ENCODE measurements at places on chromosomes 7 and 10.

DNA sequence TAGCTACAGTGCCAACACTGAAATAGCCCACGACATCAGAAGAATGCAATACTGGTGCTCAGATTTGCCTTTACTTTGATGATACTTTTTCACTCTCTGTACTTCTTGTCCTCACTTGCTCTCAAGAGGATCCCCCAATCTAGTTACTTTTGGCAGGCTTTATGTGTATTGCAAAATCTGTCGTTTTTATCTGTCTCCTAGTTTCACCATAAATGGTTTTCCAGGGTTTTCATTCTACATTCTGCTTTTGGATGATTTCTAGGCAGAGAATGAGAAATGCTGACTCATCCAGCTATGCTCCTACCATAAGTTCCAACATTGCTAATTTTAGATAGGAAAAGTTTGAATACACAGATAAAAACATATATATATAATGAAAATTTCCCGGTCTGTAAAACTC lies 659.5 kb upstream of the NRG3 start:
- DNase-seq = no peak

DNA sequence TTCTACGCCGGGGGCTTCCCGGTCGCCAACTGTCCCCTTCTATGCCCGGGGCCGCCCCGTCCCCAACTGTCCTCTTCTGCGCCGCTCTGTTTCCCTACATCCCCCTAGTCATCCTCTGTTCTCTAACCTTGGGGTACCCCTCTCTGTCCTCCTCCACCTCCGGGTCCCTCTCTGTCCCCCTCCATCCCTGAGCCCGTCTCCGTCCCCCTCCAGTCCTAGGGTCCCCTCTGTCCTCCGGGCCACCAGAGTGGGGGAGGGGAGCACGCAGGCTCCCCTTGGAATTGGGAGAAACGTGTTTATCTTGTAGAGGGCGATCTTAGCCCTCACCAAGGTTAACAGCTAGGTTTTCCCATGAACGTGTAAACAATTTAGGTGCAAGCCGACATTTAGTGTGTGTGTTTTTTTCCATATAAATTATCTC lies 852 bp upstream of the KLF6 start:
- DNase-seq = peak; percentile 55

GRCh38 chr7:111108496-111108895 lies 17.6 kb downstream of the LRRN3 start:
- DNase-seq = peak; percentile 63

DNA sequence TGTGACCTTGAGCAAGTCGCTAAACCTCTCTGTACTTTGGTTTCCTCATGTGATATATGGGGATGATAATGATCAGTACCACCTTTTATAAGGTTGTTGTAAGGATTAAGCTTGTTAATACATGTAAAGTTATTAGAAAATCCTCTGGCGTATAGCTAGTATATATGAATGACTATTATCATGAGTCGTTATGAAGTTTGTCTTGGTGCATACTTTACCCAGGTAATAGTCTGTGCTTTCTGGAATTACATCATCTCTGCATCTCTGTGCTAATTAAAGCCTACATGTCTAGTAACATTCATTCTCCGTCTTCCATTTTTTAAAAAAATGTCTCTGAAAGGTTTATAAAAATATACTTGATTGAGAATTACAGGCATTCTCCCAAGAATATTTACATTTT lies 349.4 kb upstream of the LRGUK start:
- no peak for DNase-seq

DNA sequence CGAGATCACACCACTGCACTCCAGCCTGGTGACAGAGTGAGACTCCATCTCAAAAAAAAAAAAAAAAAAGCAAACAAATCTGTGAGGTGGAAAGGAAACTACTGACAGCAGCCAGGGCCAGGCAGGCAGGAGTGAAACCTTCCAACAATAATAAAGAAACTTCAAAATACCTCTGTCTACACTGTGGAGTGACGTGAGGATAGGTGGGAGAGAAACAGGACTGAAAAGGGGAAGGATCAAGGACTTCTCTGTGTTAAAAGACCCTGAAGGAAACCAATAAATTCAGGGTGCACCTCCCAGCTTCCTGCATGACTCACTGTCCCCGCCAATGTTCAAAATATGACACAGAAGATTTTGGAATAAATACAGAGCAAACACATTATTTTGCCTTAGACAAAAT lies 82.9 kb downstream of the KIAA1549 start:
- DNase-seq = peak; percentile 25

GRCh38 chr10:110914431-110914830 lies 4.5 kb downstream of the BBIP1 start:
- no peak for DNase-seq

DNA sequence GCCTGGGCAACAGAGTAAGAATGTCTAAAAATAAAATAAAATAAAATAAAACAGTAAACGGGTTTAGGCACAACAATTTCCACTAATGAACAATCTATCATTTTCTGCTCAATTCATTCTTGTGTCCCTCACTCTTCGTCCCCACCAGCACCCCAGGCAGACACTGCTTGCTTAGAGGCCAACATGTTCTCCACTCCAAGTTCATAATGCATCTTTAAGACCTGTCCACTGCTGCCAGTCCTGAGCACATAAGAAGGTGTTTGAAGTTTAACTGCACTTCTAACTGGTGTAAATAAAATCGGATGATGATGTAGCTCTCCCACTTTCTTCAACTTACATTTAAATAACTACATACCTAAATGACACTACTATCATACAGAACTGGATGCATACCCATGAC lies 13.2 kb downstream of the PDLIM1 start:
- no peak for DNase-seq

DNA sequence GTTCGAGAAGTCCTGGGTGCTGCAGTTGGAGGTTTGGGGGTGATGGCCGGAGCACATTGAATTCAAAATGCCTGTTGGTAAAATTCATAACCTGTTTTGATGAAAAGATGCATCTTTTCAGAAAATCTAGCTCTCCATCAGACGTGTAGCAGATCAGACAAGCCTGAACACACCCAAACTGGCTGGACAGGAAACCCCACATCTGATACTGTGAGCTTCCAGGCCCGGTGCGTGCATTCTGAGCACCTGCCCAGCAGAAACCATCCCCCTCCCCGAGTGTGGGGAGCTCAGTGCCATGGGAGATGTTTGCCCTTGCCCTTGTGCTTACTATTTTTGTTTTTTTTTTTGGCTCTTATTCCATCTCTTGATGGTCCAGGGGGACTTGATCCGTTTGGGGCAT lies 417.1 kb downstream of the TCERG1L start:
- DNase-seq = no peak

DNA sequence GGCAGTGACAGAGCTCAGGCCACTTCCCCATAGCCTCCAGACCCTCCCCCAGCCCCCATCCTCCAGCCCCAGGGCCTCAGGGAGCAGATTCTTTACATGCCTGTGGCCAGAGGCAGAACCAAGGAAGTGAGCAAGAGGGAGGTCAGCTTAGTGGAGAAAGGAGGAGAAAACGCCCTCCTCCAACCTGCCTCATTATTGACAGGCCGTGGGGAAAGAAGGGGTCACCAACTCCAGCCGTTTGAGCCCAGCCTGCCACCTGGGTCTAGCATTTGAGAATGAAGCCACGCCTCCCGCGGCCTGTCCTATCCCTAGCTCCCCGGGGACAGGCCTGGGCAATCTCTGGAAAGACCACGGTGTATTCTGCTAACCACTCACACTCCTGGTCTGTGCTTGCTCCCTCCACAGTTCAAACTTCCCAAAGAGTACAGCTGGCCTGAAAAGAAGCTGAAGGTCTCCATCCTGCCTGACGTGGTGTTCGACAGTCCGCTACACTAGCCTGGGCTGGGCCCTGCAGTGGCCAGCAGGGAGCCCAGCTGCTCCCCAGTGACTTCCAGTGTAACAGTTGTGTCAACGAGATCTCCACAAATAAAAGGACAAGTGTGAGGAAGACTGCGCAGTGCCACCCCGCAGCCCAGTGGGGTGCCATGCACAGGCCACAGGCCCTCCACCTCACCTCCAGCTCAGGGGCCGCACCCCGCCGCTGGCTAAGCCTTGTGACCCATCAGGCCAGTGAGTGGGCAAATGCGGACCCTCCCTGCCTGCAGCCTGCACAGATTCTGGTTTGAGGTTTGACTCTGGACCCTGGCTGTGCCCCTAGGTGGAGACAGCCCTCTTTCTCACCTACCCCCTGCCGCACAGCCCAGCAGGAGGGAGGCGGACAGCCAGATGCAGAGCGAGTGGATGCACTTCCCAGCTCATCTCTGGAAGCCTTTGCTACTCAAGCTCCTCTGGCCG lies 14.3 kb upstream of the TRIM8 start:
- DNase-seq = peak; percentile 98

DNA sequence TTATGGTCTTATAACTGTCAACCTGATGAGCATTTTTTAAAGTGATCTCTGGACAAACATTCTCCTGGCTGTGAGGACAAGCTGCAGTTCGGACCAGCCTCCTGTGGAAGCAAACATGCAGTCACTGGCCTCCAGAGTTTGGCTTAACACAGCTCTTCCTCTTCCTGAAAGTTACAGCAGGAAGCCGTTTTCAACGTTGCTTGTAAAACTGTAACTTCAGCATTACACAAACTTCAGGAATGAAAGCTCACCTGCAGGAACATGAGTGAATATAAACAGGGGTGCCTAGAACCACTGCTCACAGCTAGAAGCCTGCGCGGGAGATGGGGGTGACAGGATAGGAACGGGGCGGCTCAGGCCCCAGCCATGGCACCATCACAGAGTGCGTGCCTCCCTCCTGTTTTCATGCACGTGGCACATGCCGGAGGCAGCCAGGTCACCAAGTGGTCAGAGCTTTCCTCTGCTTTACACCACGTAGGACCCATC lies 292.9 kb upstream of the PITRM1 start:
- DNase-seq = no peak

GRCh38 chr7:105611856-105612775 lies 30.8 kb upstream of the EFCAB10 start:
- DNase-seq = peak; percentile 9
